ENCODE measurements at places on chromosomes 5 and 9.

DNA sequence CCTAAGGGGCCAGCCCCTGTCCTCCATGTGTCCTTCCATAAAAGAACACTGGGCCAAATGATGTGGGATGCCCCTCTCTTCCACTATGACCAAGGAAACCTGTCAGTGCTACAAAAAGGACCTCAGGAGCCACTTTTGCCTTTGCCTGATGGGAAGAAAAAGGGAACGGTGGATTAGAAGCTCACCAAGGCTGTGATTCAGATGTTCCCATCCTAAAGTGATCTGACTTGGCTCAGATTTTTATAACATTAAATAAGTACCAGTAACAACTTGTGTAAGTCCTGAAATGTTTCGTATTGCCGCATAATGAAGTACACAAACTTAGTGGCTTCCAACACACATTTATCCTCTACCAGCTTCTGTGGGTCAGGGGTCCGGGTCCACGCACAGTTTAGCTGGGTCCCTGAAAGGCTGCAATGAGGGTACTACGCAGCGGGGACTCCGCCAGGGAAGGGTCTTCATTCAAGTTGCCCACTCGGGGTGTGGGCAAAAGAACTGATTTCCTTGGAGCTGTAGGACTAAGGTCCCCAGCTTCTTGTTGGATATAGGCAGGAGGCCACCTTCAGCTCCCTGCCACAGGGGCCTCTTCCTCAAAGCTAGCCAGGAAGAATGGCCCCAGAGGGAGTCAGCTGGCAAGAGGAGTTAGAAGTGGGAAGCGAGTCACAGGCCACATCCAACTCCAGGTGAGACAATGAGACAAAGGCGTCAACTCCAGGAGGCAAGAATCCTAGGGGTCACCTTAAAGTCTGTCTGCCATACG lies 60.4 kb downstream of the RAPGEF1 start:
- DNase-seq = no peak

DNA sequence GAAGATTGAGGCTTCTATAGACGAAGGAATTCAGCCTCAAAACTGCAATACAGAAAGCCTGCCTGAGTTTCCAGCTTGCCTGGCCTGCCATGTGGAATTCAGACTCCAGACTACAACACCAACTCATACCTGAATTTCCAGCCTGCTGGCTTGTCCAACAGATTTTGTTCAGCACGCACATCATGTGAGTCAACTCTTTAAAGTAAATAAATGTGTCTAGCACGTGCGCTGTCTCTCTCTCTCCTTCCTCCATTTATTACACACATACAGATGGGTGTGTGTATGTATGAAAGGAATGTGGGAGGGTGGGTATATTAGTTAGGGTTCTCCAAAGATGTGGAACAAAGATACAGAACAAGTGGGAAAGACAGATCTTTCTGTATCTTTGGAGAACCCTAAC lies 82.4 kb upstream of the TAS2R1 start:
- DNase-seq = no peak

- no peak for DNase-seq
Observed at GRCh38 chr5:55911784-55912653, 60.9 kb downstream of the IL31RA start.

- no peak for DNase-seq
Observed at GRCh38 chr9:114072184-114073140, 5.6 kb downstream of the AMBP start.

DNA sequence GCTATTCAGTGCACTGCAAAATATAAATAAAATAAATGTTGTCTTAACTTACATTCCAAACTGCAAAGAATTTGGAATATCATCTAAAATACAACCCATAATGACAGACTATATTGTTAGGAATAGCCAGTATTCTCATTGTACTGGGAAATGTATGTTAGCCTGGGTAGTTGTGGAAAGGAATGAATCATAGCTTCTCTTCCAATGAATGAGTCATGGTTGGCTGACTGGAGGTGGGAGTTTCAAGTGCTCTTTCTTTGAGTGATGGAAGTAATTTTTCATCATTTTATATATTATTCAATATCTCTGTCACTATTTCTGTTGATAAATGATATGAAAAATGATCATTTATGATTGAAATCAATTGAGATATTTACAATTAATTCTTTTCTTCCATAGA lies 158.6 kb upstream of the ARRDC3 start:
- no peak for DNase-seq

DNA sequence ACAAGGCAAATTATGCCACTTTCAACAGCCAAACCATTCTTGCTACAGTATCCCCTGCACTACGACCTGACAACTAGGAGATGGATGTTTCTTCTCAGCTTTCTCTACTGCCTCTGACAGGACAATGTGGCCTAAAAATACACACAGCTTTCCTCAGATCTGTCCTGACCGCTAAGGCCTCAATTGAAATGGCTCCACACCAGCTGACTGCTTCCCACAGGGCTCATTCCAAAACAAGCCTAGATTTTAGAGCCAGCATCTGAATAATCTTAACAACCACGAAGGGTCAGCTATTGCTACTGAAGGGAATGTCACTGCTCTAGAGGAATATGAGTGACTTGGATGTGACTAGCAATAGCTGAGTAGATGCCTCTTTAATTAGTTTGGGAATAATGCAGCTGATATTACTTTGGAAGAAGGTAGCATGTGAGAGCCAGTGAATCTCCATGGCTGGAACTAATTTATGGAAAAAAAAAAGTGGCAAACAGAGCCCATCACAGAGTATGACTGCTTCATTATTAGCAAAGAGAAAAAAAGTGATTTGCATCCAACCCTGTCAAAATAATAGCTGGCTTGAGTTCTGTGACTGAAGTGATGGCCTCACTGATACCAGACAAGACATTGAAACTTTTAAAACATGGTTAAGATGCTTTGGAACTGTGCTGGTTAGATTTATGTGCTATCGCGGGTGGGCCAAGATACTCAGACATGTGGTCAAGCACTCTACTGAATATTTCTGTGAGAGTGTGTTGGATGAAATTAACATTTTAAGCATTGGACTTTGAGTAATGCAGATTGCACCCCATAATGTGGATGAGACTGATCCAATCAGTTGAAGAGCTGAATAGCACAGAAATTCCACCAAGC lies 450.2 kb downstream of the NR2F1-AS1 start:
- DNase-seq = no peak

GRCh38 chr9:13806714-13807113 lies 507.2 kb downstream of the NFIB start:
- DNase-seq = no peak

DNA sequence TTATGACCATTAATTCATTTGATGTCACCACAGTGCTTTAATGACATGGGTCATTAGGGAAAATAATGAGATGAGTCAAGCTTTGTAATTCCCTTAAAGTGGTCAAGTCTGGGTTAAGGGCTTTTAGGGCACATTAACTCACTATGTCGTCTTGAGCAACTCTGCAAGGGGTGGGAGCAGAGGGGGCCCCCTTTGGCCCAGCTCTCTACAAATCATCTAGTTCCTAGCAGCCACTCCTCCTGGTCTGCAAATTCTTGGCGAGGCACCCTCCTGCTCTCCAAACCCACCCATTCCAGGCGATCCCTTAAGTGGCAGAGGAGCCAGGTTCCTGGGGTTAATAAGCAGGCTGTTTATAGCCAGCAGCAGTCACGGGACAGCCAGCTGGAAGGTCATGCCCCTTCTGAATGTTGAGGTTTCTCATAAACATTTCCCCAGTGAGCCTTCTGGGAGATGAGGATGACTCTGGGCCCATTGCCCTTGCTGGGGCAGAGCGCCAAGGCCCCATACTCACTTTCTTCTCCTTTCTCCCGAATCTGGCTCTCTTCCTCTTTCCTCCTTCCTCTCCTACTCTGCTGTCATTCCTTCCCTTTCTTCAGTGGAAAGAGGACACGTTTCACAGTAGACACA lies 14.3 kb upstream of the GPX3 start:
- DNase-seq = no peak

- DNase-seq = no peak
Observed at GRCh38 chr5:107682533-107682932, 11.8 kb upstream of the EFNA5 start.

DNA sequence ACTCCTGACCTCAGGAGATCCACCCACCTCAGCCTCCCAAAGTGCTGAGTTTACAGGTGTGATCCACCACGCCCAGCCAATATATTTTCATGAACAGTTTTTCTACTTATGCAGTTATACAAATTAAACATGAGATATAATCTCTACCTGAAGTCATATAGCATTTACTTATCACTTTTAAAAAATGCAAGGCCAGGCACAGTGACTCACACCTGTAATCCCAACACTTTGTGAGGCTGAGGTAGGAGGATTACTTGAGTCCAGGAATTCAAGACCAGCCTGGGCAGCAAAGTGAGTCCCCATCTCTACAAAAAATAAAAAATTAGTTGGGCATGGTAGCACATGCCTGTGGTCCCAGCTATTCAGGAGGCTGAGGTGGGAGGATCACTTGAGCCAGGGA lies 164.7 kb upstream of the LHFPL2 start:
- DNase-seq = no peak

DNA sequence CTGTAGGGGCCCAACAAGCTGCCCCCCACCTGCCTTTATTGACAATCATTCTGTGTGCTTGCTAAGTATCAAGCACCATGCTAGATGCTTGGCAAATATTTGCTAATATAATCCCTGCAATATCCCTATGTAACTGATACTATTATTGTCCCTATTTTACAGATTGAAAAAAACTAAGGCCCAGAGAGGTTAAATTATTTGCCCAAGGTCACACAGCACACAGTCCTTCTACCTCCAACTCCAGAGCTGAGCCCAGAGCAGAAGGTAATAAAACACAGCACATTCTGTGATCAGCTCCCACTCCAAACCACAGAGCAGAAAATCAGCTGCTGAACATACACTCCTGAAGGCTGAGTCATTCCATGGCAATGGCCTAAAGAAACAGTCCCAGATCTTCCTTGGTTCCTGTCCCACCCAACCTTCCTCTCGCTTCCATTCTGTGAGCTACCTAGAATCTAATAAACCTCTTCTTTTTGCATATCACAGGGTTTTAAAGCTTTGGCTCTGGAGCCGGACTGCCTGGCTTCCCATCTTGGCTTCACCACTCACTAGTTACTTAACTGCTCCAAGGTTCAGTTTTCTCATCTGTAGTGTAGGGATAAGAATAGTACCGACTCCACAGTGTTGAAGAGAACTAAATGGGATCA lies 66.7 kb upstream of the ADRA1B start:
- DNase-seq = no peak

DNA sequence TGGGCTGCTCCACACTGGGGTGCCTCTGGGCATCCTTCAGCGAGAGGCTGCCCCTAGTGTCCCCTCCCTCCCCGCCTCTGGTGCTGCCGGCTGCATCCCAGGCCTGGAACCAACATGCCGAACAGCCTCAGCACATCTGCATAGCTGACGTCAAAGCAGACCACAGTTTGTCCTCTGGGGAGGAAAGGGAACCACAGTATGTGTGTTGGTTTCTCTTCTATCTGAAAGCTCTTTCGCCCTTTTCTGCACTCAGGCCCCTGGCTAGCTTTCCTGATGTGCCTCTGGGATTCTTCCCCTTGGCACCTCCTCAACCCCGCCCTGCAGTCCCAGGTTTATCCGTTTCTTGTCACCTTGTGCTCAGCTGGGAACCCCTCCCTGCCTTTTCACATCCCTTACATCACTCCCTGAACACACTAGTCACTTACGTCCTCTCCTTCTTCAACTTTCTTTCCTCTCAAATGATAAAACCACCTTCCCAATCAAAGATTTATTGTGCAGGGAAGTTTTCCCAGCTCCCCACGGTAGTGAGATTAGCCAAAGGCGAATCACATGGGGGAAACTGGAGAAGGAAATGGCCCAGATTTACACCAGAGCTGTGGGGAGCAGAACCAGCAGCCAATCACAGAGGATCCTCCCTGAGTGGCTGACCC lies 35.5 kb upstream of the B4GALT1 start:
- DNase-seq = no peak
